ENCODE measurements at places on chromosomes 11 and 22.

DNA sequence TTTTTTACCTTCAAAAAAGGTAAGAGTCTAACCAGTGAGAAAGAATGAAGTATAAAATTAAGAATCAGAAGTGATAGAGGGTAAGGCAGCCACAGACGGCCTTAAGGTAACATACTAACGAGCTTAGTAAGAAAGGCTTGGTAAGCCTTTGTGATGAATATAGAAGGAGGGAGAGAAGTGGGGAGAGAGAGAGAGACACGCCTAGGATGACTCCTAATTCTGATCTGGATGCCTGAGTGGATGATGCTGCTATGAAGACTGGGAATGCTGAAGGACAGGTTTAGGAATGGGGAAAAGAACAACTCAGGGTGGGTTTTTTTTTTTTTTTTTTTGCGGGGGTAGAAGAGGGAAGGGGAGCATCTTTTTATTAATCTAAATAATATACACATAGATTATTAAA lies 4.8 kb downstream of the FBXO3 start:
- DNase-seq: no peak

DNA sequence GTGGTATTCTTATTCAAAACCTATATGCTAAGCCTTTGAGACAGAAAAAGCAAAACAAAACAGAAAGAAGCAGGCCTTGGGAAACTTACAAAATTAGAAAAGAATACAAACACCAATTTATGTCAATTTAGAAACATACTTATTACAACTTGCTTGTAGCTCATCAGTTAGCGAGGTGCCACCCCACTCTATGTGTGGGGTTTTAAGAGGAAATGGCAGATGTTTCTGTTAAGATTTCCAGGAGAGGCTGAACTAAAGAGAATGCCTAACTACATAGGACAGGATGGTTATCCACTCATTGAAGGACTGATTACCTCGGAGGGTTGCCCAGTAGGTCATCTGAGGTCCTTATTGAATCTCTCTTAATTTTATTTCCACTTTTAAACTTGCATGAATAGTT lies 302.0 kb downstream of the ETS1 start:
- no peak for DNase-seq

GRCh38 chr22:46030231-46030880 lies 53.4 kb upstream of the WNT7B start:
- no peak for DNase-seq

- DNase-seq: no peak
These were observed 78.8 kb downstream of the MYEOV start for GRCh38 chr11:69372589-69373250.

- no peak for DNase-seq
These were observed 1376.4 kb downstream of the TBC1D22A start for GRCh38 chr22:48138855-48139254.

- DNase-seq: no peak
These were observed 18.3 kb downstream of the TST start for GRCh38 chr22:37000676-37001534.

- DNase-seq: no peak
These were observed 4.4 kb downstream of the PGGHG start for GRCh38 chr11:293271-293851.

GRCh38 chr11:84465040-84465439 lies 1162.1 kb downstream of the DLG2 start:
- DNase-seq: no peak

- DNase-seq: no peak
These were observed 30.4 kb downstream of the TBC1D22A start for GRCh38 chr22:46792841-46793261.

- DNase-seq: no peak
These were observed 7.5 kb downstream of the ROBO3 start for GRCh38 chr11:124872741-124873140.

DNA sequence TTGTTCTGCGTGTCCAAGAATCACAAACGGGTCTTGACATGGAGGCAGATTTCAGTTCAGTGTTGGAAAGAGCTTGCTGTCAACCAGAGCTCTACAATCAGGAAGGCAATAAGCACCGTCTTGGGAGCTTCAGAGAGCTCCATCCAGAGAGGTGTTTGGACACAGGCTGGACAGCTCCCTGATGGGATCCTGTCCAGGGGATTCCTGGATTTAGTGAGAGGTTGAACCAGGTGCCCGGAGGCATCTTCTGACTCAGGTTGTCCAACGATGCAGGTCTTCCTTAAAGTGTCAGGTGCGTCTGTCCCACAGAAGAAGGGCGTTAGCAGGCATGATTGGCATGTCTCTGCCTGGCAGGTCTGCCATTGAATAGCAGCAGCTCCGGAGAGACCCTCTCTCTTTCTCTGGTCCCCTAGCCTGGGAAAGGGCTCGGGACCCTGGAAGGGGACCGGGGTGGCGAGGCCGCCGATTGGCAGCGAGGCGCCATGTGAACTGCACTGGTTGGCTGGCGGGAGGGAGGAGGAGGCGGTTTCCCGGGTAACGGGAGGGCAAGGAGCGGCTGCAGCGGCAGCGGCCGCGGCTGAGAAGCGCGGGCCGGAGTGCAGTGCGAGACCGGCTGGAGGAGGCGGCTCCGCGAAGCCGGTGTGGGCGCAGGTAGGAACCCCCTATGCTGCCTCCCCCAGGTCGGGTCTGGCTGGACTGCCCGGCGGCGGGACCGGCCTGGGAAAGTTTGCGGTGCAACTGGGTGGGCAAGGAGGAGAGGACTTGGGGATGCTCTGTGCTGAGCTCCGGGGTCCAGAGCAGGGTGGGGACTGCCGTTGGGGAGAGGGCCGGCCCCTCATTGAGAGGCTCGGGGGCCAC lies 104.1 kb upstream of the E2F8 start:
- no peak for DNase-seq

DNA sequence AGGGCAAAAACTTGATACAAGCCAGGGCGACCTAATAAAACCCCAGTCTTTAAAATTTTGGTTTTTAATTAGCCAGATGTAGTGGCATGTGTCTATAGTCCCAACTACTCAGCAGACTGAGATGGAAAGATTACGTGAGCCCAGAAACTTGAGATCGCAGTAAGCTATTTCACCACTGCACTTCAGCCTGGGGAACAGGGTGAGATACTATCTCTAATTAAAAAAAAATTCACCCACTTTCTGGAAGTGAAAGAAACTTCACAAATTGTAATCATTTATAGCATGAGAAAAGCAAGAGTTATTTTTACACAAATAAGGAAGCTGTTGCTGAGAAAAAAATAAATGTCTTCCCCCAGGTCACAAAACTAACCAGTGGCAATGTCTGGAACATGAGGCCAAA lies 882 bp upstream of the GLYATL2 start:
- DNase-seq: no peak

- DNase-seq: no peak
These were observed 34.9 kb upstream of the PCF11 start for GRCh38 chr11:83122050-83122449.

GRCh38 chr22:34064696-34065095 lies 144.4 kb upstream of the LARGE1 start:
- DNase-seq: no peak

DNA sequence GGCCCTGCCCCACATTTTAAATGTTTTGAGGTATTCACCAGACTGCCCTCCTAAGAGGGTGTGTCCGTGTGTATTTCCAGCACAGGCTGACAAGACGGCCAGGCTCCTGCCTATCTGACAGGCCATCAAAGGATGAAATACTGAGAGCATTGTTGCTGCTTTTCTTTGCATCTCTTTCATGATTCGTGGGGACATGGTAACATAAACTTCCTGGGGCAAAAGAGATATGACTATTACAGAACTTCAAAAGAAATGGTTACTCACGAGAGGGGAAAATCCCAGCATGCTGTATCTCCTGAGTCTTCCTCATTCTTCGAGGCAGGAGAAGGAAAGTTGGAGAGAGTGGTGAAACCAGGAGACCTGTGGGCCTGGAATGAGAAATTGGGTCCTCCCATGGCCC lies 10.3 kb upstream of the BIK start:
- no peak for DNase-seq

DNA sequence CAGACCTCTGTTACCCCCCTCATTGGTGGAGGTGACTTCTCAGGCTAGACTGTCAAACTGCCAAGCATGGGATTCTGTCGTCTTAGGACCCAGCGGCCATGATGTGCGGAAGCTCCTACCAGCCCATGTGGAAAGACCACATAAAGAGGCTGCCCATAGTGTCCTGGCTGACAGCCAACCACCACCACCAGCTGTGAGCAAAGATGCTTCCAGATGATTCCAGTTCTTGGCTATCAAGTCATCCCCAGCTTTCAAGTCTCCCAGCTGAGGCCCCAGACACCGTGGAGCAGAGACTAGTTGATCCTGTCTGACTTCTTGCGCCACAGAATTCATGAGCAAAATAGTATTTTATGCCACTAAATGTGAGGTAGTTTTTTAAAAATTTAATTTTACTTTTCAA lies 32.9 kb downstream of the SCUBE1 start:
- no peak for DNase-seq

DNA sequence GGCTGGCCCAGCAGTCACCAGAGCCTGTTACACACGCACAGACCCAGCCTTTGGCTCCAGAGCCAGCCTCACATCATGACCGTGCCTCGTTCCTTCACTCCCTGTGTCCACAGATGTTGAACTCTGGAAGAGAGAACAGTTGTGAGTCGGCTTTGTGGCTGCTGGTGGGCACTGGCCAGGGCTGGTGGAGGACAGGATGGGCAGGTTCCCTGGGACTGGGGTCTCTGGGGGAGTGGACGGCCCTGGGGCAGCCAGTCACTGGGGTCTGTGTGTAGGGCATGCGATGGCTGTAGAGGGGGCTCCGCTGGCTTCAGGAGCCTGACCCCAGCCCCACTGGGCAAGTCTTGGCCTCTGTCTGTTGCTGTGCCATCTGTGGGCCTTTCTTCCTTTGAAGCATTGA lies 1070.1 kb downstream of the BRD1 start:
- no peak for DNase-seq

DNA sequence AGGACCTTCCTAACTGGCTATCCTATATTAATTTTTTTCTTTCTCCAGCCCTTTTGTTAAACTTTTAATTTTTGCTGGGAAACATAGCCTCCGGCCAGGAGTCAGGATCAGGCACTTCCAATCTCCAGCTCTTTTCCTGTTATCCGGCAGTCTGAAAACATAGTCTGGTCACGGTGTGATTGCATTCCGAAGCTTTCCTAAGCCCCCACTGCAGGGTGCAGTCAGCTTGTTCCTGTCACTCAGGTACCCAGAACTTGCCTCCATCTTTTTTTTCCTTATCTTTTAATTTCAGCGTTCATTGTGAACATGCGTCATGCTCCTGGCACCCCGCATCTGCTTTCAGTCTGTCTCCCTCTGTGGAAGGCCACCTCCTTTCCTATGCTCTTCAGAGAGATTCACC lies 59.4 kb downstream of the GRK3 start:
- no peak for DNase-seq

DNA sequence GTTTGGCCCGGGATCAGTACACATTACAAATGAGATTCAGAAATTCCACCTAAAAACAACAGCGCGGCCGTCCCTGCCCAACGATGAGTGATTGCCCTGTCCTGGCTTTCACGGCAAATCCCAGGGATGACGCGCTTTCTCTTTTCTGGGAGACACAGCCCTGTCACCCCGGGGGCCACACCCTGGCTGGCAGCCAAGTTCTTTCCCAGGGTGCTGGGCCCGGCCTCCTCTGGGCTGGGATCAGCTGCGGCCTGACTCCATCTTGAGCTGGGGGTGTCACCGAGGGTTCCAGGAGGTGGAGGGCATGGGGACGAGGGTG lies 82.7 kb downstream of the FBLN1 start:
- DNase-seq: no peak

- no peak for DNase-seq
These were observed 106.3 kb downstream of the KCNQ1 start for GRCh38 chr11:2551131-2551530.

DNA sequence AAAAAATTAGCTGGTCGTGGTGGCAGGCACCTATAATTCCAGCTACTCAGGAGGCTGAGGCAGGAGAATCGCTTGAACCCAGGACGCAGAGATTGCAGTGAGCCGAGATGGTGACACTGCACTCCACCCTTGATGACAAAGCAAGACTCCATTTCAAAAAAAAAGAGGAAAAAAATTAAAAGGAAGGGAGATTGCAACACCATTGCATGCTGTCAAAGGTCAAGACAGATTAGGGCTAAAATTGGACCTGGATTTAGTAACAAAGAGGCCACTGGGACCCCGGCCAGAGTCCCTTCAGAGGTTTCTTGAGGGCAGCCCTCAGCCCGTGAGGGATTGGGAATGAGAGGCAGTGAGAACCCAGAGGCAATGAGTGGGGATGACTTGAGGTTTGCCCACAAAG lies 8.2 kb upstream of the MAFF start:
- DNase-seq: no peak

- DNase-seq: no peak
These were observed 649 bp downstream of the SELENOO start for GRCh38 chr22:50201191-50202129.

- no peak for DNase-seq
These were observed 20.5 kb downstream of the EPS8L2 start for GRCh38 chr11:726278-727220.

GRCh38 chr11:844693-845644 lies 2.3 kb downstream of the TSPAN4 start:
- DNase-seq: no peak

- DNase-seq: no peak
These were observed 14.2 kb downstream of the ATM start for GRCh38 chr11:108237058-108237481.

DNA sequence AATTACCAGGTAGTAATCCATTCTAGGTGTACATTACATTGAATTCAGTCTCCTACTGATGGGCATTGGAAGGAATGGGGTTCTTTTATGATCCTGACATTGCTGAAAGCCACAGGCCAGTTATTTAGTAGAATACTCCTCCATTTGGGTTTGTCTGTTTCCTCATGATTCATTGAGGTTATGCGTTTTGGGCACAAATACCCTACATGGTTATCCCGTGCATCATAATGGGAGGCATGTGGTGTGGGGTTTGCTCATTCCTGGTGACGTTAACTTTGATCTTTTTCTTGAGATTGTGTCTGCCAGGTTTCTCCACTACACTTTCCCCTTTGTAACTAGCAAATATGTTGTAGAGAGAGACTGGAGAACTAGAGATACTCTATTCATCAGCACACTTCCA lies 5.5 kb downstream of the FOLR3 start:
- no peak for DNase-seq

DNA sequence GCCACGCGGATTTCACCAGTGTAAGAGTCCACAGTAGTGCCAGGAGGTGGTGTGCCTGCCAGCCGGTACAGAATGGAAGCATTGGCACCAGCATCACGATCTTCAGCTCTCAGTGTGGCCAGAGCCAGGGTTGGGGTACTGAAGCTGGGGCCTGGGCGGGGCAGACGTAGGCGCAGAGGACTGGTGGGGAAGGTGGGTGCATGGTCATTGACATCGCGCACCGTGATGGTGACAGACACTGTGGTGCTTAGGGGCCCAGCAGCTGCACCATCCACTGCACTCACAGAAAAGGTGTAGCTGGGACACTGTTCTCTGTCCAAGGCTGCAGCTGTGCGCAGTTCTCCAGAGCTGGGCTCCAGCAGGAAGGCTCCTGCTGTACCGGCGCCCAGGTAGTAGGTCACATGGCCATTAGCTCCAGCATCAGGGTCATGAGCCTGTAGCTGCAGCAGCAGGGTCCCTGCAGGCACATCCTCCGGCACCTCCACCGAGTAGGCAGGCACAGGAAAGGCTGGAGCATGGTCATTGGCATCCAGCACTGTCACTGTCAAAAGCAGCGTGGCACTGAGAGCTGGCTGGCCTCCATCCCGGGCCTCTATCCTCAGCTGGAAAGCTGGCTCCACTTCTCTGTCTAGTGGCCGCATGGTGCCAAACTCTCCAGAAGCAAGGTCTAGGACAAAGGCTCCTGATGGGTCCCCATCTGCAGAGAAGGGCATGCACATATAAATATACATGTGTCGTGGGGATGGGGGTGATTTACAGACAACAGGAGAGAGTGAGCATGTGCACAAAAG lies 7.9 kb upstream of the TPP1 start:
- no peak for DNase-seq

Data from left renal pelvis (tissue), 4 donors.